ENCODE measurements at places on chromosomes 11 and 22.

GRCh38 chr22:37552524-37553163 lies 7.6 kb upstream of the CDC42EP1 start:
- no peak for DNase-seq

DNA sequence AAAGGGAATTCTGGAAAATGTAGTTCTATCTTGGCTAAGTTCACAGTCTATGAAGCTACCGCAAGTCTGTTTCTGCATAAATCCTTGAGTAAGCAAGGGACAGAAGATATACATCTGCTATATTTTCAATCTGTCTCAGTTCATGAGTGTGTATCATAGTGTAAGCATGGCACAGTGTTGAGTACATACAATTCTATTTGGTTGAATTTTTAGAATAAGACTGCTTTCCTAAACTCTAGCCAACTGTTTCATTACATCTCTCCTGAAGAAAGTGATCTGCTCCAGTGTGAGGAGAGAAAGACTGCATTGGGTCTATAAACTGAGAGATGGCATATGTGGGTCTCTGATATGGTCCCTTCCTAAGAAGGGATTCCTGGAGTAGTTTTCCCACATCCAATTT lies 2.6 kb upstream of the CCDC81 start:
- DNase-seq, result no peak

GRCh38 chr11:116925050-116925449 lies 87.6 kb upstream of the APOA1 start:
- no peak for DNase-seq

DNA sequence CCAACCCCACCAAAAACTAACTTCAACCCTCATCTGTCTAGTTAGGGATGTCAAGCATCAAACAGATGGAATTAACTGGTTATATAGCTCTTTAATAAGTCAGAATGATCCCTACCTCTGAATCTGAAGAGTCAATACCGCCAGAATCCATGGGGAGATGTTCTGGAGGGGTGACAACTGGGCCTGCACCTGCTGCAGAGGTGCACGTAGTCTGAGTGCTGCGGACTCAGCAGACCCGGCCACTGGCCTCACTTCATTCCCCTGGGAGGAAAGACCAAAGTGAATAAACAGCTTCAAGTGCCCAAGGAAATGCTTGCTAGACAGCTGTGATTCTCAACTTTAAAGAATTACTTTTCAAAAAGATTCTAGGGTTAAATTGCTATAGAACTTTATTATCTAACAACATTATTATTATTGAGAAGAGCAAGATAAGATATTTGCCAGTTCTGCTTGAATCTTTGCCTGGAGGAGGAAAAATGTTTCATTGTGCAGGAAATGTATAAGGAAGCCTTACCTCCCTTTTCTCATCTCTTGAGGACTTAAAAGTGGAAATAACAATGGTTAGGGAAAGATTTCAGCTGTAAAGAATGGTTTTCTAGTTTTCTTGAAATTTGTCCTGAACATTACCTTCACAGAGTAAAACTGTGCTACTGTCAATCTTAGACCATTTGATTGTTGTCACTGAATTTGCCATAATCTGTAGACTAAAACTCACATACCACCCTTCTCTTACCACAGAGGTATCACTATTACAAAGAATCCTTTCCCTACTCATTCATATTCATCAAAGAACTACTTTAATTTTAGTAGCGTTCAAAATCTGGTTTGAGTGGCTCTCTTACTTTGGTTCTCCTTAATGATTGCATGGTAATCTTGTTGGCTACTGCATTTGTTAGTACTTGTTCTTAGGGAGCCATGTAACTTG lies 4.2 kb downstream of the XBP1 start:
- no peak for DNase-seq

DNA sequence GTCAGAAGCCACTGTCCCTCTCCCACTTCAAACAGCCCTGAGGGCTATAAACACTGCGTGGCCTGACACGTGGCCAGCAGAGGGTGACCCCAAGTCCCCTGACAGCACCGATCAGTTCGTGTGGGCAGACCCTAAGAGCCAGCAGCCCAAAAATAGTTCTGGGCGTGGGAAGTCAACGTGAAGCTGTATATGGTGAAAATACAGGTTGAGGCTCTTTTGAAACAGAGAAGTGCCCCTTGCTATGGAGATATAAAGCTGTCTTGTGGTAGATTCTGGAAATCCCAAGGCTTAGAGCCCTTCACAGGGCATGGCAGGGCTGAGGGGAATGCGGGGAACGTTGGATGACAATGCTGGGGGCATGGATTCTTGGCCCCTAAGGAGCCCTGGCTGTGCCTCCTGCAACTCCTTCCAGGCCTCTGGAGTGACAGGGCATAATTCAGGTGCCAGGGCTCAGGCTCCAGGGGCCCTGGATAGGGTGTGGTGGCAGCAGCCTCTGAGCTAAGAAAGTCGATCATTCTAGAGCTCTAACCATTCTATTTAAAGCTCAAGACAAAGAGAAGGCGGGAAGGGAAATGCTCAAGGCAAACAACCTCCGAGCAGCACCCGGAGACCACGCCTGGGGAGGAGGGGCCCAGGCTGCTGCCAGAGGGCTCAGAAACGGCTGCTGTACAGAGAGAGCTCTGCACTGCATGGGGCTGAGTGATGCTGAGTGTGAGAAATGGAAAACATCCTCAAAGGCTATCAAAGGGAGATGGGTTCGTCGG lies 60.4 kb upstream of the CD5 start:
- DNase-seq, result no peak

DNA sequence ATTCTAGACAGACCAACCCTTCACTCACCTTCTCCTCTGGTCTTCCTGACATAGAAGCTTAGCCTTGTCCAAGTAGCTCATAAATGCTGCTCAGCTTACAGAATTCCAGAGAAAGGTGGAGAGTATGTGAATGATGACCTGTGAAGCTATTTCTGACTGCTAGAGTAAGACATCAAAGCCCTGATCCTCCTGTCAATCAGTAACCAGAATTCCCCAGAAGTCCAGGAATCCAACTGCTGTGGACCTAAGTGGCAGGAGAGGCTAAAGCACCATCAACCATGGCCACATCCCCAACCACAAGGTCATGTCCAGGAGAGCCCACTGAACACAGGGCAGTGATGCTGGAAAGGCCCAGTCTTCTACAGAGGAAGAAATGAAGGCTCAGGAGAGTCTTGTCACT lies 2.6 kb downstream of the OR51G2 start:
- no peak for DNase-seq

GRCh38 chr11:92384802-92385201 lies 160.2 kb downstream of the FAT3 start:
- no peak for DNase-seq

- DNase-seq, result no peak
Measured at GRCh38 chr22:38040953-38041759, 16.0 kb upstream of the PICK1 start.
